ENCODE measurements at places on chromosomes 2 and 18. TPM values are rescaled to one million over a fixed set of nuclear protein-coding genes. Genes with fewer than 3 reads are reported as not detected.

The MYL1 gene
- 8,569 TPM for polyA plus RNA-seq

DNA sequence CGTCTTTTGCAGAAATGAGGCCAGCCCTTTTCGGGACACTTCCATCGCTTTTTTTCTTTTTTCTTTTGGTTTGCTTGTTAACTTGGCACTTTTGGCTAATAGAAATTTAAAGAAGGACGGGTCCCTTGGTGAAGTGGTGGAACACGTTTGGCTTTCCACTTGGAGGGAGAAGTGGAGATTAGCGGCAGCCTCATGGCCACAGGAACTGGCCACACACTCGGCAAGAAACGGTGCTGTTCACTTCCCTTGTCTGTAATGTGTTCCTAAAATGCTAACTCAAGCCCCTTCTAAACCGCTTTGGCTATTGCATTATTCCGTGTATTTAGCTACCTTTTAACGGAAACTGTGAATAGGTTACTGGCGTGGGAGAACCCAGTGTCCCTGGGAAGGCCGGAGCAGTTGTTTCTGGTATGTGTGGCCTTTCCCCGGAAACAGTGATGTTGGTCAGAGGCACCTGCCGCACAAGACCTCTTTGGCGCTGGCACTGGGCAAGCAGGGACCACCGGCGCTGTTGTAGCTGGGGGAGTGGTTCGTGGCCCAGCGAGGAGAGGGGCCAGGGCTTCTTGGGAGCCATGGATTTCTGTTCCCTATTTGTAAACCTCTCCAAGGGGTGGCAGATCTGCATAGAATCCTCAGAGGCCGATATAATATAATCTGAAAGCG lies 981 bp downstream of the RAMP1 start:
- DNase-seq, result no peak

The ABCB11 gene
- polyA plus RNA-seq, result not detected

The ITPRIPL1 gene
- polyA plus RNA-seq, result 3.5 TPM

The CDK5R2 gene
- polyA plus RNA-seq, result not detected

GRCh38 chr2:23629772-23630480 lies 244.9 kb downstream of the KLHL29 start:
- no peak for DNase-seq

The ZNF532 gene
- 69.8 TPM for polyA plus RNA-seq

DNA sequence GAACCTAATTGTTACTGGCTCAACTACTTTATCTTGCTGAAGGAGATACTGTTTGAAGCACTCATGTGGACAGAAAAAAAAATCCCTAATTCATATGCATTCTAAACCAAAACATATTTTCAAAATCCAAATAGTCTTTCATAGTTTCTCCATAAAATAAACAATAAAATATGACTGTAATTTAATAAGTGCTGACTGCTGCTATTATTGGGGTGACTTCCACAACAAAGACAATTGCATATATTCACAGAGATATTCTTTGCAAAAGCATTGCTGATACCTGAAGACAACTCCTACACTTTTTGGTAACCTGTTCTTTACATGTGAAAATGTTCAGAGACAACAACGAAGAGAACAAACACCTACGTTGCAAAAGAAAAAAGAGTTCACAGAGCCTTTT lies 73.1 kb upstream of the RPE start:
- no peak for DNase-seq

GRCh38 chr2:17538022-17538843 lies 2.3 kb upstream of the VSNL1 start:
- peak; percentile 36 for DNase-seq

The HRH4 gene
- 0.06 TPM for polyA plus RNA-seq

The IL37 gene
- polyA plus RNA-seq, result not detected

All from hindlimb muscle (tissue), 1 donor.